ENCODE measurements at places on chromosomes 7 and 10. TPM values are rescaled to one million over a fixed set of nuclear protein-coding genes. Genes with fewer than 3 reads are reported as not detected.

DNA sequence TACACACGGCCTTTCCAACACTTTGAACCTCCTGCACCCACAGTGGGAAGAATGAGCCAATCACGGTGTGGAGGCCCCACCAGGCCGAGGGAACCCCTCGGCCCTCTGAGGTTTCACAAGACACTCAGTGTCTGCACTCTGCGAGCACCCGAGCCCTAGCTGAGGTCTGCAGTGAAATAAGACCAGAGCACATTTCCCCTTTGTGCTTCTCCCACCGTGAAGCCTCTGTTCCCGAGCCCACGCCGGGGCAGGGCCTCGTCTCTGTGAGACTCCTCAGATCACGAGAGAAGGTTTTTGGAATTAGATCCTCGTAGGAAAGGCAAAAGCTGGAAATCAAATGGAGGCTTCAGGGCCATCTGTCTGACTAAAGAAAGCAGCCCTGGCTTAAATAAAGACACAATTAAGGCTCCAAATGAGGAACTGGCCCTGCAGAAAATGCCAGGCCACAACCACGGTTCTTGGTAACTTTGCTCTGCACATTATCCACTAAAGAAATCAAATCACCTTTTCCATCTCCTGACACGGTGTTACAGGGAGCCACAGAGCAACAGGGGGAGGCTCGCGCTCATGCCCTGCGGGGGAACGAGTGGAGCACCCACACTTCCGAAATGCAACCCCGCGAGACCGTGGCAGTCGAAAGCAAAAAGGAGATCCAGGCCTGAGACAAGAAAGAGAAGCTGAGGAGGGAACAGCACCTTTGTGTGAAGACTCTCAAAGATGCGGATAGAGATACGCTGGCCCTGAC lies 43.7 kb downstream of the FAM53B start:
- no peak for DNase-seq

ZNF804B gene
- not detected for total RNA-seq

ACTL6B gene
- not detected for total RNA-seq

DNA sequence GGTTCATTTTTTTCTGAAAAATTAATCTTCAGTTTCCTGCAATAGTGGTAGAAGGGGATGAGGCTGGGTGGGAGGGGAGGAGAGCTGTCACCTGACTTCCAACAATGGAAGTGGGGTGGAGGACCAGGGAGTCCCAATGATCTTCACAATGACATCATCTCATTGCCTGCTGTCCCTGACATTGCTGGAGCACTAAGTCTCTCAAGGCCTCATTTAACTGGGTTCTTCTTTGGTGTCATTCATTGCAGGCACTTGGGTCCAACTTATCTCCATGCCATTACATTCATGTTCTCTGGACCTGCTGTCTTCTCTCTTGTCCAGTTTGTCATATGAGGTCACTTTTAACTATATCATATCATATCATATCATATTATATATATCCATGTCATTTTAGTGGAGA lies 34.4 kb downstream of the PRTFDC1 start:
- DNase-seq = no peak

DNA sequence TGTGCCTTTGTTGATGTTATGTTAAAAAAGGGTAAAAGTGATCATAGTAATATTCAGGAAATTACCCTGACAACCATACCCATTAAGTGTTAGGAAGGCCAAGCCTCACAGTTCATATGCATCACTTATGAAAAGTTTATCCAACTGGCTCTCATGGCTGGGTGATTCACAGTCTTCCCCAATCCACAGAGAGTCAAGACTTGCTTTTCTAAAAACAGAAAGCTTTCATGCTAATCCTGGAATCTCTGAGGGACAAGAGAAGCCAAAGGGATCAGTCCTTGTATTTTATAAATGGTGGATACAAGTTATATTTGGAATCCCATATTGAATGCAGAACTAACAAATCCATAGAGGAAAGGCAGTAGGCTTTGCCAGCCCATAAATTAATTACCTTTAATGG lies 218.3 kb downstream of the JAZF1 start:
- no peak for DNase-seq

GRCh38 chr7:129721068-129721467 lies 109.5 kb downstream of the NRF1 start:
- no peak for DNase-seq

DNA sequence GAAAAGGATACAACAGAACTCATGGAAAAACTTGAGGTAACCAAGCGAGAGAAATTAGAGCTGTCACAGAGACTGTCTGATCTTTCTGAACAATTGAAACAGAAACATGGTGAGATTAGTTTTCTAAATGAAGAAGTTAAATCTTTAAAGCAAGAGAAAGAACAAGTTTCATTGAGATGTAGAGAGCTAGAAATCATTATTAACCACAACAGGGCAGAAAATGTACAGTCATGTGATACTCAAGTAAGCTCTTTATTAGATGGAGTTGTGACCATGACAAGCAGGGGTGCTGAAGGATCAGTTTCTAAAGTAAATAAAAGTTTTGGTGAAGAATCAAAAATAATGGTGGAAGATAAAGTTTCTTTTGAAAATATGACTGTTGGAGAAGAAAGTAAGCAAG lies 62.1 kb downstream of the AKAP9 start:
- no peak for DNase-seq

DNA sequence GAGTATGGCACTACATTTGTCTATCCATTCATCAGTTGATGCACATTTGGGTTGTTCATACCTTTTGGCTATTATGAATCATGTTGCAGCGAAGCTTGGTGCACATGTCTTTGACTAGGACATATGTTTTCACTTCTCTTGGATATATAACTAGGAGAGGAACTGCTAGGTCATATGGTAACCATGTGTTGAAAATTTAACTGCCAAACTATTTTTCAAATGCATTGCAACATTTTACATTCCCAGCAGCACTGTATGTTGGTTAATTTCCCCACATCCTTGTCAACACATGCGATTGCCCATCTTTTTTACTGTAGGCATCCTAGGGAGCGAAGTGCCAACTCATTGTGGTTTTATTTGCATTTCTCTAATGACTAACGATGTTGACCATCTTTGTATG lies 183.4 kb downstream of the PRKCQ start:
- no peak for DNase-seq

- no peak for DNase-seq
These were observed 49.3 kb downstream of the CLIP2 start for GRCh38 chr7:74338366-74339108.

DNA sequence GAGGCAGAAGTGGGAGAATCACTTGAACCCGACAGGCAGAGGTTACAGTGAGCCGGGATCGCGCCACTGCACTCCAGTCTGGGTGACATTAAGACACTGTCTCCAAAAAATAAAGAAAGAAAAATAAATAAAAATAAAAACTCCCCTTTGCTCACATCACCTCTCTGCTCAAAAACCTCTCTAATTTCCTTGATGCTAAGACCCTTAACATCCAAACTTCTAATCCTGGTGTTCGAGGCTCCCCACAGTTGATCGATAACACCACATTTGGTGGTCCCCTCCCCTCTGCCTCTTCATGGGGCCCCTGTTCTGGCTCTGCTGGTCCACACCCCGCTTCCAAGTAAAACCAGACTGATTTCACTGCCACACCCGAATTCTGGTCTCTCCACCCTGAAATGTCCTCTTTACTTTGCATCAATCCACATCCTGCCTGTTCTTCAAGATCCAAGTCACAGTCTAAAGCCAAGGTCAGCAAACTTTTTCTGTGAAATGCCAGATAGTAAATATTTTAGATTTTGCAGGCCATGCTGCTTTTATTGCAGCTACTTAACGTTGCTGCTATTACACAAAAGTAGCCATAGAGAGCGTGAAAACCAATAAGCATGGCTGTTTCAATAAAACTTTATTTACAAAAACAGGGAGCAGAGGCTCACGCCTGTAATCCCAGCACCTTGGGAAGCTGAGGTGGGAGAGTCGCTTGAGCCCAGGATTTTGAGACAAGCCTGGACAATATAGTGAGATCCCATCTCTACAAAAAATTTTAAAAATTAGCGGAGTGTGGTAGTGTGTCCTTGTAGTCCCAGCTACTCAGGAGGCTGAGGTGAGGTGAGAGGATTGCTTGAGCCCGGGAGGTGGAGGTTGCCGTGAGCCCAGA lies 11.8 kb downstream of the MOSPD3 start:
- DNase-seq = no peak

OPN4 gene
- total RNA-seq = not detected

DNA sequence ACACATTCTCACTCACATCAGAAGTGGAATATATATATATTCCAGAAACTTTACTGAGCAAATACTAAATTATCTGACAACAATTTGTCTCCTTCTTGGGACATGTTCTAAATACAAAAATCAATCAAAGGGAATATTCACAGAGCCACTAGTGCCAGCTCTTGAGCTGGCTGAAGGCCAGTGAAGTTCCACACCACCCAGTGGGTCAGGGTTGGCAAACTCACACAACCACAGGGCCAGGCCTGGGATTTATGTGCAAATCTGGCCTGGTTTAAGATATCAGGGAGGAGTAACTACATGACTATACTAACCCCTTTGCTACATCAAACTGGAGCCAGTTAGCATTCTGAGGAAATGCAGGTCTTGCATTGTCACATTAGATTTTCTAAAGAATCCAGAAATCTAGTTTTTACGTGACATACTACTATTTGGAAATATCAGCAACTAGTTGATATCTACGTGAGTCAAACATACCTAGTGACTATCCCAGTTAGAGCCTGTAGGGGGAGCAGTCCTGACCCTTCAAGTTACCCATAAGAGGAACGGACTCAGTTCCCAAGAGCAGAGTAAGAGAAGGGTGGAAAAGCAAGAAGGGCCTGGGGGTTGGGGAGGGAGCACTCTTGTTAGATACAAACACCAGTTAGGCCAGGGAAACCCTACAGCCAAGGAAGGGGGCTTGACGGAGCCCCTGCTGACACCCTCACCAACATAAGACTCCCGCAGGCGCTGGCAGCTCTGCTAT lies 600.4 kb downstream of the KCNMA1 start:
- no peak for DNase-seq

GRCh38 chr10:72016608-72017300 lies 52.6 kb downstream of the CHST3 start:
- DNase-seq = no peak

GRCh38 chr10:74921744-74922143 lies 95.3 kb downstream of the KAT6B start:
- no peak for DNase-seq

DNA sequence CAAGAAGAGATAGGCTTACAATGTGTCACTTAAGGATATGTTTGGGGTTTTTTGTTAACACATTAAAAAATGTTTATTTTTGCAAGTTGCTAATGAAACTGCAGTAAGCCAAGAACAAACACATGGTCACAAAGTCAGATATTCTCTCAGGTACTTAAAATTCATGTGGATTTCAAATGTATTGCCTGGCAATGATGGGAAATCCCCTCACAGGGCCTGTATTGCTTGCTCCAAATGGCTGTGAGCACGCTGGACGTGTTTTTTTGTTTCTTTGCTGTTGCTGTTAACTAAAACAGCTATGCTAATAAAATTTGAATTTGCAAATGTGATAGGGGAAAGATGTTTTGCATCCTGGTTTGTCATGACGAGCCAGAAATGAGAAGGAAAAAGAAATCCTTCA lies 3.8 kb upstream of the CELF2 start:
- no peak for DNase-seq

IDI2 gene
- not detected for total RNA-seq

DNA sequence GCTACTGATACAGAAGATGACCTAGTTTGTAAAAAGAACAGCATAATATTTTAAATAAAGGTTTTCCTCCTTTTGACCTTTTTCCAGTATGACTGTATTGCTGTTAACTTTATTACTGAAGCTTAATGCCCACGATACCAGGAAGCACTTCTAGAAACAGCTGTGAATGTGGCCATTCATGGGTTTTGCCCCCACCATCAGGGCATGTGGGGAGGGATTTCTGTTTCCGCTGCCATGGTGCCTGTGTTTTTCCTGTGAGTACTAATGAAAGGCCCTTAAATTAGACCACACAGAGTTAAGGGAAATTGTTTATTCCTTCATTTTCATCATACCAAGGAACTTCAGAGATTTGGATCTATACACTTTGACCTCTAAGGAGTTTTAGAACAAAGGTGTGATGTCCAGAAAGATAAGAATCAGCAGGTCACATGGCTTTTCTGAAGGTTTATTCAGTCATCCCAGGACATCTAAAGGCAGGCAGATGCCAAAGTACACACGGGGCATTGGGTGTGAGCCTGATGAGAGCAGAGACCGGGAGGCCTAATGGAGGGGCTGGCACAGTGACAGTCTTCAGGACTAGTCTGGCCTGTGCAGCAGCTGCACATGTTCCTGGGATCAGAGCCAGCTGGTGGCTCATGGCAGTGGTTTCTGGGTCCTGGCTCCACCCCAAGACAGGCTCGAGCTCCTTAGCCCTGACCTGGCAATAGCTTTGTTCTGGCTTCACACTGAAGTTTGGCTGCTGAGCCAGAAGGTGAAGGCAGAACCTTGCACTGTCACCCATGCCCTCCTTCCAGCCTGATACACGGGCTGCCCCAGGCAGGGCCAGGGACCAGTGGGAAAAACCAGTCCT lies 190.9 kb downstream of the REEP3 start:
- no peak for DNase-seq

GARS1 gene
- total RNA-seq = 263 TPM

DNA sequence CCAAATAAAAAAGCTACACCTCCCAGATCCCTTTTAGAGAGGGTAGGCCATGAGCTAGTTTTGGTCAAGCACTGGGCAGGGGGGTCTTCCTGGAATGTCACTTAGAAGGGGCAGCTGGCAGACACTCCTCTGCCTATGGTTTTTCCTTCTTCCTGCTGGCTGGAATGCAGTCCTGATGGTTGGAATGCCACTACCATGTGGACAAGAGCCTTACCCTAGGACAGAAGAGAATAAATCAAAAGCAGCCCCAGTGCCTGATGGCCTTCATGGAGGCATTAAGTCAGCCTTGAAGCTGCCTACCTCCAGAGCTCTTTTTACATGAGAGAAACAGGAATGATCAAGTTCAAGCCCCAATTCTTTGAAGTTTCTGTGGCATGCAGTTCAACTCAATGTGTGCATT lies 43.5 kb upstream of the SORBS1 start:
- DNase-seq = no peak

GRCh38 chr10:61692447-61693010 lies 29.8 kb downstream of the CABCOCO1 start:
- no peak for DNase-seq

DNA sequence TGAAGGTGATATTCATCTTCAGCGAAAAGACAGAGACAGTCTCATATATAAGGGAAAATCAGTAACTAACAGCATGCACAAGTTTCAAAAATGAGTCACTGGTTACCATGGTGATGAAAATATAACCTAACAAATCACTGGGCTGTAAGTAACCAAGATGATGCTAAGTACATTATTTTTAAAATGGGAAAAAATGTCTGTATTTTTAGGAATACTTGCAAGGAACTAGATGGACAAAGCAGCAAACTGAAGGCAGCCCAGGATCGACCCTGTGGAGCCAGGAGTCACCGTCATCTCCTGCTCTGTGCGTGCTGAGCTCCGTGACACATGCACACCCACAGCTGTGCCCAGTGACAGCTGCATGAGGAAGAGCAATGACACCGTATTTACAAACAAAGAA lies 137.3 kb downstream of the ELMO1 start:
- no peak for DNase-seq

DNA sequence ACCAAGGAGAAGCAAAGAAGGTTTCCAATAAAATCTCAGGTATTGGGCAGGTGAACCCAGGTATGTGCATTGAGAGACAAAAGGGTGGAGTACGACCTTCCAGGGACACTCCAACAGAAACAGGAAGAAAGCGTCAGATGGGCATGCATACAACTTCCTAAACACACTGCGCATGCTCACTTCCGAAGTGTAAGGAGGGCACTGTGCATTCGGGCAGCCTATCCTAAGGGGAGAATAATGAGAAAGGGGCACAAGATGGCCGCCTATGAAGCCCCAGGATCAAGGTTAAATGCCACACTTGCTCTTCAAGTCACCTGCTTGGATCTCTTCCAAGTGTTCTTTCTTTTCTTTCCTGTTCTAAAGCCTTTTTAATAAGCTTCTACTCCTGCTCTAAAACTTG lies 39.4 kb upstream of the PRSS1 start:
- no peak for DNase-seq
